ENCODE measurements at places on chromosomes 6 and 20.

DNA sequence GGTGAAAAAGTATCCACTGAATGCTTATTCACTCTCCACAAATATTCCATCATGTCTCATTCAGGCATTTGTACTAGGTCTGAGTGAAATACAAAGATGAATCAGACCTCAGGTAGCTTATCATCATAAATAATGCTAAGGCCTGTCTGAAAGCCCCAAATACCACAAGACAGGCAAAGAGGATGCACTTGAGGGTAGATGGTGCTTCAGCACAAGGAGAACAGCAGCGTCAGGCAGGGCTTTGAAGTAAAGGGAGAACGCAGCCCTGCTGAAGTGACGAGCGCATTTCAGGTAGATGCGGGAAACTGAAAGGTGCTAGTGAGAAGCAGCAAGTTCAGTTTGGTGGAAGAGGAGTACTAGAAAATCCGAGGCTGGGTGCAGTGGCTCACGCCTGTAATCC, 38.7 kb downstream of the MAP3K5 start:
- no peak for DNase-seq

GRCh38 chr6:105041880-105042279, 85.0 kb downstream of the LIN28B start:
- DNase-seq: no peak

GRCh38 chr6:106026748-106027715, 59.1 kb upstream of the PRDM1 start:
- no peak for DNase-seq

- DNase-seq: no peak
Measured at GRCh38 chr6:21360336-21360735, 233.2 kb upstream of the SOX4 start.

- DNase-seq: no peak
Measured at GRCh38 chr6:19204445-19204844, 632.7 kb upstream of the ID4 start.

DNA sequence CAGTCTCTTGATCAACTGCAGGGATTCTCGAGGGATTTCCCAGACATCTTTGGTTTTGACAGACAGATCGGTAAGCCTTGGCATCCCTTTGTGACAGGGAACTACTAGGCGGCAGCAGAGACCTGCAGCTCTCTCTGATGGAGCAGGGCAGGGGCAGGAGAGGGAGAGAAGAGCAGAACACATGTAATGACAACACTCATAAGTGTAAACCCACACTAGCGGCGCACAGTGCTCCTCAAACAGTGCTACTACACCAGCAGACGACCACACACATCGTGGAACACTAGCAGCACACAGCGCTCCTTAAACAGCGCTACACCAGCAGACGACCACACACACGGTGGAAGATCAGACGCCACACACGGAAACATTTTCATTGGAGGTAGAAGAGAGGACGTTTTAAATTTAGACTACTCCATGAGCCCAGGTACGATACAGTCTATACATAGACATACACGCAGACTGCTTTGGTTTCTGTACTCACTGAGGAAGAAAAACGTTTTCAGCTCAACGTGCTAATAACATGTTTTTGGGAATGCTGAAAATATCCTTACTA, 94.5 kb upstream of the TRAF3IP2 start:
- no peak for DNase-seq

GRCh38 chr6:85390775-85391174, 59.1 kb upstream of the NT5E start:
- no peak for DNase-seq

GRCh38 chr6:147950623-147950987, 392.0 kb upstream of the SASH1 start:
- no peak for DNase-seq

- DNase-seq: no peak
Measured at GRCh38 chr20:57708694-57709673, 831 bp downstream of the PMEPA1 start.

- DNase-seq: no peak
Measured at GRCh38 chr6:20159781-20160540, 52.3 kb downstream of the MBOAT1 start.

DNA sequence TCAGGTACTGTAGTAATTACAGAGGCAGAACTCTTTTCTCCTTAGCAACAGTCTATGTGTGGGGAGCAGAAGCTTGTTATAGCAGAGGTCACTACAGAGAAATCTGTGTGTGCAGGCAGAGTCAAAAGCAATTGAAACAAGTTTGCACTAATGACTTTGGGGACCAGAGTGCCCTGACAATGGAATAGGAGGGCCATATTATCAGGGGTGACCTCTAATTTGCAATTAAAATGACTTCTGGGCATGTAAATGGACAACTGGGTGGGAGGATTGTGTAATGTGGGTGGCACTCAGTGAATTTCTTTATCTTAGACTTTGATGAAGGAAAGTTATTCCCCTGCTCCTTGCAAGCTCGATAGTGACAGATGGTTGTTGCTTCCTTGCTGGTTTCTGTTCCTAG, 127.2 kb downstream of the PLCB4 start:
- DNase-seq: no peak

DNA sequence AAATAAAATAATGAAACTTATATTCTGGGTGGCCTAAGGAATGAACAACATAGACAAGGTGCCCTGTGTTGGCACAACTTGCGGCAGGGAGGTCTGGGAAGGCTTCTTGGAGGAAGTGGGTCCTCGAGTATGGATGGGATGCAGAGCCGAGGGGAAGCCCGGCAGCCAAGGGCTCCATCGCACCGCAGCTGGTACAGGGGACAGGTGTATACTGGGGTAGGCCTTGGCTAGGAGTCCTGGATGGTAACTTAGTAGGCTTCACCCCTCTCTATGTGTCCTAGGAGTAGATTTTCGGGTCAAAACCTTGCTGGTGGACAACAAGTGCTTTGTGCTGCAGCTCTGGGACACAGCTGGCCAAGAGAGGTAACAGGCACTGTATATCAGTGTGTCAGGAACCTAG, 28.0 kb downstream of the RAB44 start:
- DNase-seq: no peak

GRCh38 chr20:7463290-7463689, 477.0 kb downstream of the HAO1 start:
- DNase-seq: no peak
